T-helper 1 cell (primary cell): ENCODE measurements at places on chromosomes 4 and X.

DNA sequence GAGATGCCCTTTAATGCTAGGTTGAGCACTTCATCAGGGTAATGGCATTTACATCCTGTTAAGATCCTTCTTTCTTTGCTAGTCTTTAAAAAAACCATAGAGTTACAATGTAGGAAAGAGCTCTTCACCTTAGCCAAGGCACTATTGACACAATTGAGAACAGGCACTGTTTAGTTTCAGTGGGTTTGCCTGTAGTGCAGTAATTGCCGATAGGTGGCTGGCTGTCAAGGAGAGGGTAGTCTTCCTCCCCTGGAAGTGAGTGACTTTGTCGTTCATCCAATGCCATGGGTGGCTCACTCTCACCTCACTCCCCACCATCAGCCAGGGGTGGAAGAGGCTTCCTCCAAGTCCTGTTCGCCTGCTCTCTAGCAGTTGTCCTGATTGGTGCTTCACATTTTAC is 34.7 kb downstream of the SMS start:
- no peak for DNase-seq

DNA sequence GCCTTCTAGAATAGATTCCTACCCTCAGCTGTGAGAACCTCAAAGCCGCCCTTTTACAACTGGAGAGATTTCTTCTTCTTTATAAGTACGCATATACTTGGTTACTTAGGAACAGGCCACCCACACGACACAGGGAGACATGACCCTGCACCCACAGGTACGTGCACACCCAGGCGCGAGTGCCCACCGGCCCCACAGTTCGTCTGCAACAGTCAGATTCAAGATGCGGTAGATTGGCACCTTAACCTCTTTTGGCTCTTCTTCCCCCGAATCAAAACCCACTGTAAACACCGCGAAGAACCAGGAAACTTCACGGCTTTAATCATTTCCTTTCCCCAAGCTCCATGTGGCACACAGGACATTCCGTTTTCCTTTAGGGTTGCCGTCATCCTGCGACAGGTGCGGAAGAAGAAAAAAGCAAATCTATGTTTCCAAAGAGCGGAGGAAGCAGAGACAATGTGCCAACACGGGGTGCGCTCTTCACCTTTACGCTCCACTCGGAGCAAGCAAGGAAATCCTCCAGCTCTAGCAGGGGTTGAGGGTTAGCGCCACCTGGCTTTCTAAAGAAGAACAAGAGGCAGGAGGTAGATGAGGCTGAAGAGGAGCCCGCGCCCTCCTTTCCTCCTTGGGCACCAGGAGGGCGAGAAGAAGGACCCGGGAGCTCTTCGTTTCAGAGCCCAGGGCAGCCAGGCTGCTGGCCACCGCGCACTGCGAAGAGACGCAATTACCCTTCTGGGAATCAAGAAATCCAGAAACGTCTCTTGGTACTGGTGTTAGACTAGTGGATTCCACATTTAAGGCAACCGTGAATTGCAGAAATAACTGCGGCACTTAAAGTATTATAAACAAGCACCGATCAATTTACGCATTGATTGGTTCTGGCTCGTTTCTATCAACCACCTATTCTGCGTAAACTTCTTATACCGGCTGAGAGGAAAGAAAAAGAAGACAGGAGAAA is 35.7 kb downstream of the HAND2 start:
- DNase-seq: peak; percentile 35

- DNase-seq: no peak
Observed at GRCh38 chrX:25873196-25873595, 264.9 kb upstream of the MAGEB18 start.

DNA sequence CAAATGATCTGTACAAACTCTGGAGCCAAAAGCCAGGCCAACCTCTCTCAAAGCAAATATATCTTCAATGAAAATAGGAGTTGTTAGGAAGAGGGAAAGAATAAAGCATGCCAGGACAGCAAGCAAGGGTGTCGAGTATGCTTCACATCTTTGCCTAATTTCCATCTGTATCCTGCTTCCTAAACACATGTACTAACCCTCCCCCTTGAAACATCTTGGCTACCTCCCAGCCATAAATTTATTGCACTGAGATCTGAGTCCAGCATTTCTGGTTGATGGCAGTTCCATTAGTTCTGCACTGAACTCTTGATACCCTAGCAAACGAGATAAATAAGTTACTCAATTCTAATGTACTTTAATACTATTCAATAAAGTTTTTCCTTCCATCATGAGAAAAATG is 430.5 kb upstream of the TRAM1L1 start:
- DNase-seq: no peak

GRCh38 chr4:3255611-3256186 is 6.7 kb downstream of the MSANTD1 start:
- no peak for DNase-seq

GRCh38 chr4:13990596-13991589 is 363.4 kb upstream of the BOD1L1 start:
- DNase-seq: no peak

GRCh38 chr4:3471886-3472285 is 8.8 kb downstream of the DOK7 start:
- no peak for DNase-seq

- no peak for DNase-seq
Observed at GRCh38 chr4:38902695-38903094, 35.1 kb downstream of the FAM114A1 start.

DNA sequence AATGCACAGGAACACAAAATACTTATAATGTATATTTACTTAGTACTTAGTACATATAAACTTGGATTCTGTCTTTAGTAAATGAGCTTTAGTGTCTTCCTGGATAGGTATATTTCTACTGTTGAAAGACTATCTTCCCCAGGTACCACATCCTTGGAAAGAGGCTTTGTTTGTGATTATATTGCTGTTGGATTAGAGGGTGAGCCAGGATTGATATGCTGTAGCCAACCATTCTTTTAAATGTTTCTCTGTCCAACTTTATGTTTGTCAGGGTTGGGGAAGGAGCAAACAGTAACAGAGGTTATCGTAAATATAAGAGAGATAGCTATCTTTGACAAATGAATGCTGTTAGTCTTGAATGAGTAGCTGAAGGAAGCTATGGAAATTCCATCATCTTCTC is 213.2 kb downstream of the SPRY1 start:
- no peak for DNase-seq

DNA sequence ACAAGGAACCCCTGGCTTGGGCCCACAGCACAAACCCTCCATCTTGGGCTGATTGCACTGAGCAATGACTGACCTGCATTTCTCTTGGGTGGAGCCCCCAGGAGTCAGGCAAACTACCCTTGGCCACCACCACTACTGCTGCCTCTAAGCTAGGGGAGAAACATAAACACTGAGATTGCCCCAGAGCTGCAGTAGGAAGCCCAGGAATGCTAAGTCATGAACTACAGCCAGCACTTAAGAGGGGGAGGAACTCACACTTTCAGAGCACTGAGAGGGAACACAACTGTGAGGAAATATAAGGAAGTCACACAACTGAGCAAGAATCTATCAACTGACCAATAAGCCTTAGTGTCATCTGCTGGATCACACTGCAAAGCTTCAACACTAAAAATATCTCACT is 111.6 kb upstream of the PPP3CA start:
- no peak for DNase-seq

DNA sequence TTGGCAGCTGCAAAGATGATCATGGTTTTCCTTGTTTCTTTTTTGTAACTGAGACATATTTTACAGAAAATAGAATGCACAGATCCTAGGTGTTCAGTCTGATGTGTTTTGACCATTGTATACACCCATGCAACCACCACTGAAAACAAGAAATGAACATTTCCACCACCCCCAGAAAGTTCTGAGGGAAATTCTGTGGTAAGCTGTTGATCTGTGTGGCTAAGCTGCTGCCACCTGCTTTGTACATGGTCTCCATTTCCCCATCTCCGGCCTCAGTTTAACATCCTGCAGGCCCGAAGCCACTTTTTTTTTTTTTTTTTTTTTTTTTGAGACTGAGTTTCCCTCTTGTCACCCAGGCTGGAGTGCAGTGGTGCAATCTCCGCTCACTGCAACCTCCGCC is 65.3 kb downstream of the NYX start:
- no peak for DNase-seq

DNA sequence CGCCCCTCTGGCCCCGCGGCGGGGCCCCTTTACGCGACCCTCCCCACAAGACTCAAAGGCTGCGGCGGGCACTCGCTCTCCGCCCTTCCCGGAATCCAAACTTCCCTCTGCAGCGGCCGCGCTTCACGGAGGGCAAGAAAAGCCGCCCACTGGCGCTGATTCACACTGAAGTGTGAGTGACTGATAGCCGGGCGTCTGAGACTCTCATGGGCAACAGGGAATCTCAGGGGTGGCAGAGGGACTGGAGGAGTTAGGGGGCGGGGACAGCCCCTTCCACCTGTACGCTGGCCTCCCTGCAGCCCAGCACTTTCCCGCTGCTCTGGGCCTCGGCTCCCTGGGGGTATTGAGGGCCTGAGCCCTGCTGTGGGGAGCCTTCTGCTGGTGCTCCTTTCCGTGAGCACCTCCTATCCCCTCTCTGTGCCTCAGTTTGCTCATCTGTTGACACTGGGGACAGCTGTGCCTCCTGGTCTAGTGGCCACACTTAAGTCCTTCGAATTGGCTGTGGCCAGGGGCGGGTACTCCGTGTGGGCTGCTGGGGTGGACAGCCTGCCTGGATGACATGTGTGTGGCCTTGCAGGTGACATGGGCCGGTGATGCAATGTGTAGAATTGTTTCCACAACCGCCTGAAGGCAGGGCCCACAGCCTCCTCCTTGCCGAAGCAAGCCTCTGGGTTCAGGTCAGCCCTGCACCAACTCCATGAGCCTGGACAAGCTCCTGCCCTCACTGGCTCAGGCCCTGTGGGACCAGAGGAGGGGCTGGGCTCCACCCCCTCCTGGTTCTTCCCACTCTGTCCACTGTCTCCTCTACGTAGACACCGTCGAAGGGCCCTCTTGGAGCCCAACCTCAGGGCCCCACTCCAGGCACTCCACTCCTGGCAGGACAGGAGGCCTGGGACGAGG is 951 bp downstream of the SH3BP2 start:
- no peak for DNase-seq

GRCh38 chrX:19791562-19791961 is 95.8 kb downstream of the SH3KBP1 start:
- no peak for DNase-seq

DNA sequence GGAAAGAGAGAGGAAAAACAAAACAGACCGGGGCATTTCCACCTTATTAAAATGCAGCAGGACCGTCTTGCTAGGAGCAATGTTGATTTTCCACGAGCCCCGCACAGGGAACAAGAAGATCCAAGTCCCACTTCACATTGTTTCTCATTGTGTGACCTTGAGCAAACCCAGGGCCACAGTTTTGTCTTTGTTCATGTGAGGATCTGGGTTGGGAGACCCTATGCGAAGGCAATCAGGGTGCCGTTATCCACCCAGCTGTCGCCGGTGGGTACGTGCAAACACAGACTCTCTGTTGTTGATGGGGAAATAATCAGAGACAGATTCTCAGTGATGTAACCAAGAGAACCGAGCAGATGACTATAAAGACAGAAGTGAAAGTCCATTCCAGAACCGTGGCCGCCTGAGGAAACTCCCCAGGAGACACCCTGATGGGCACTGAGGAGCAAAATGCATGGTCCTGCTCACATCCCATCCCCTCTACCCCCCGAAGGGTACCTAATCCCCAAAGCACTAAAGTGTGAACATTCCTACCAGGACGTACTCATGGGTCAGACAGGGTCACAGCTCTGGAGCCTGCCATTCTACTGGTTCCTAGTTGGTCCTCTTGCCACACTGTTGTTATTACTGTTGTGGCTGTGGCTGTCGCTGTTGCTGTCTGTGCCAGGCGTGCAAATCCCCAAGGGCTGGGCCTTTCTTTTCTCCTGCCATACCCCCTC is 102.7 kb upstream of the RBPJ start:
- no peak for DNase-seq

GRCh38 chr4:7335344-7336066 is 99.2 kb downstream of the PSAPL1 start:
- DNase-seq: no peak

DNA sequence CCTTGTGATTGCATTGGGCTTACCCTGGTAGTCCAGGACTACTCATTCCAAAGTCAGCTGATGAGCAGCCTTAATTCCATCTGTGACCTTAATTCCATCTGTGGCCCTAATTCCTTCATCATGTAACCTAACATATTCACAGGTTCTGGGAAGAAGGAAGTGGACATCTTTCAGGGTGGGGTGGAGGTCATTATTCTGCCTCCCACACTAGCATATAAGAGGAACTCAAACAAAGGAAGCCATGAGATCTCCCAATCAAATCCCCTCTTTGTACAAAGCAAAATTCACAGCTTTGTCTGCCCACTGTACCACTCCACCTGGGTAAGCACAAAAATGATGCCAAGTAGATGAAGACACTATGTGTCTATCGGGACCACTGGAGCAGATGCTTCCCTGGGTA is 87.3 kb downstream of the SLC2A9 start:
- no peak for DNase-seq

GRCh38 chrX:80489166-80489565 is 68.9 kb downstream of the TENT5D start:
- no peak for DNase-seq

DNA sequence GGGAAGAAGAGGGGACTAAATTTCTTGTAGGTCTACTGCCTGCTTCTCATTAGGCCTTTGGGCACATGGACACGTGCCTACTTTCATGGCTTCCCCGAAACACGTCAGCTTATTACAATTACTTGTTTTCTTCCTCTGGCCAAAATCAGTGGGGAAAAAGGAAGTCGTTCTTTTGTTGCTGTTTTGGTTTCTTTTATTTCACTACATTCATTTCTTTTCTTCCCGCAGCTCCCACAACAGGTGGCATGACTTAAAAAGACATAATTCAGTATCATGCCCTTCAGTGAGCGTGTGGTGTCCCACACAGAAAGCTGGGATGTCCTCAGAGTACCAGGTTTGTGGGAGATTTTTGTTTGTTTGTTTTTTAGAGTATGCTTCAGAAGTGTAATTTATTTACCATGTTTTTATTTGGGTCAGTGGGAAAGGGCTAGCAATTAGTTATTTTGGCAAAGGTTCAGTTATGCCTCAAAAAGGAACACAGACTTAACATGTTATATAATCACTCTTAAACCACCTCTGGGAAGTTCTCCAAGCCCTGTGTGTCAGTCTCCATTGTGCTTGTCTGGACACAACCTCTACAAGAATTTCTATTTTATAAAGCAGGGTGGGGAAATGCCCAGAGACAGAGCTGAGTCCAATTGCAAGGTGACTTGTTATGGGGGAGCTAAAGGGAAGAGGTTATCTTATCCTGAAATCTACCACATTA is 44.2 kb upstream of the SPRY1 start:
- no peak for DNase-seq

- no peak for DNase-seq
Observed at GRCh38 chr4:144411700-144412099, 234.3 kb upstream of the HHIP start.

DNA sequence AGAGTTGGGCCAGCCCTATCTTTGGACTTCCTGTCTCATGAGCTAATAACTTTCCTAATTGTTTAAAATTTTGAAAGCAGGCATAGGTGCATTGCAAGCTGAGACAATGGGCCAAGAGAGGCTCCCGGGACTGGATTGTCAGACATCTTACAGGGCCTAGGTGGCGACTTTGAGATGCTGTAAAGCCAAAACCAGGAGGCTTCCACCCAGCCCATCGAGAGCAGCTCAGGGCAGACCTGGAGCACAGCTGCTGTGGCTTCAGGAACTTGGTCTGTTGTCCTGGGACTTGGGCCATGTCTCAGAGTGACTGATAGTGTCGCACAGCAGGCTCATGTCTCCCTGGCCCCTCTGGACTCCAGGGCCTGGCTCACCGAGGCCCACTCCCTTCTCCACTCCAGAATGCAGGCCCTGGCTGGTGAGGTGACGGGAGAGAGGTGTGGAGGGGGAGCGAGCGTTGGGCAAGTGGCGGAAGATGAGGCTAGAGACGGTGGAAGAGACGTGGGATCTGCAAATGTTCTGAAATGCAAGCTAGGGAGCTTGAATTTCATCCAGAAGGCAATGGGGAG is 24.1 kb upstream of the MTM1 start:
- no peak for DNase-seq
